ENCODE measurements at places on chromosomes 3 and 15.

DNA sequence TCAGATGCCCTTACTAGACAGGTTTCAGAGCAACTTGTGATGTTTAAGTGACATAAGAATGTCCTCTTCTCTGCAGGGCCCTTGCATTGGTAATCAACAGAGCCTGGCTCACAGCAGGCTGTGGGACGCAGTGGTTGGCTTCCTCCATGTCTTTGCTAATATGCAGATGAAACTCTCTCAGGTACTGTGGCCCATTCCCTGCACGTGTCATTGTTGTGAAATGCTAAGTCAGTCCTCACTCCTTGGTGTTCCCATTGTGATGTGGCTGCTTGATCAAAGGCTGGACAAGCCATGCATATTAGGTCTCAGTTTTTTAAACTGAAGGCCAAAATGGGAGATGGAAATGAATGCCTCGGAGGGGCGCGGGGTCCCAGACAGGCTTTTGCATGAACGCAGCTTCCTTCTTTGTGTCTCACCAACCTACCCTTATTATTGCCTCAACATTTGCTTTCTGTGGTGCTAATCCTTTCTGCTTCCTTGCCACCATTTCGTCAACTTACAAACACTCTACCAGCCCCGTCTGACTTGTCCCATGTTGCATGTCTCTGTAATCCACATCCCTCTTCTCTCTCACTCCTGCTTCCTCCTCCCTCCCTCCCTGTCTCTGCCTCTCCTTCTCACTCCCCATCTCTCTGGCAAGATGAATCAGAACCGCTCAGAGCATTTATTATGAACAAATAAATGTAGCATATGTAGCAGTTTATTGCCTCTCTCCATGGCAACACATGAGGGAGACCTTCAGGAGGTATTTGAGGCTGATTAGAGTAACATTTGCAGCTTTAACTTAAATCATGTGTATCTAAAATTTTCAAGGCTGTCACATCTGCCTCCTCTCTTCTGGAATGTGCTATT, 133.2 kb upstream of the CHRM5 start:
- H3K4me1 ChIP-seq: no peaks in the 10 kb centered on the region
- no peak overlapping the region for H3K4me3 ChIP-seq

DNA sequence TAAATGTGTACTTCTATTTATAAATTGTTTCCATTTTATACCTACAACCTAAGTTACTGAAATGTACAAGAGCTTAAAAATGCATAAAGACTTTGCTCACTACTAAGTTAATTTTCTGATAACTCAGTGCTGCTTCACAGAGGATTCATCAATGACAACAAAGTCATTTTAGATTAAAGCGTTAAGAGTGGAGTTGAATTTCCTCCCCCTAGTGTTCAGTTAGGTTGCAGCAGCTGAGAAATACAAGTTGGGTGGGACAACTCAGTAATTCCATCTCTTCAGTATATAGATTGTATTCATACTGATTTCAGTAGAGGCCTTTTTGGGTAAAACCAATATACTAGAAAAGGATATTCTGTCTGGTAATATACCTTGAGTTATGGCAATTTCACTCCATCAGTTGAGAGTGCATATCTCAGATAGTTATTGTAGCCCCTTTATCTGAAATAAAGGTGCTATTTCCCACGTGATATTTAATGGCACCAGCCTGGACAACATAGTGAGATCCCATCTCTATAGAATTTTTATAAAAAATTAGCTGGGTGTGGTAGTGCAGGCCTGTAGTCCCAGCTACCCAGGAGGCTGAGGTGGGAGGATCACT, 6.9 kb upstream of the RPL35A start:
- DNase-seq: no peak
- H3K27me3 ChIP-seq: no peaks in the 10 kb centered on the region
- H3K4me3 ChIP-seq: no peak overlapping the region

DNA sequence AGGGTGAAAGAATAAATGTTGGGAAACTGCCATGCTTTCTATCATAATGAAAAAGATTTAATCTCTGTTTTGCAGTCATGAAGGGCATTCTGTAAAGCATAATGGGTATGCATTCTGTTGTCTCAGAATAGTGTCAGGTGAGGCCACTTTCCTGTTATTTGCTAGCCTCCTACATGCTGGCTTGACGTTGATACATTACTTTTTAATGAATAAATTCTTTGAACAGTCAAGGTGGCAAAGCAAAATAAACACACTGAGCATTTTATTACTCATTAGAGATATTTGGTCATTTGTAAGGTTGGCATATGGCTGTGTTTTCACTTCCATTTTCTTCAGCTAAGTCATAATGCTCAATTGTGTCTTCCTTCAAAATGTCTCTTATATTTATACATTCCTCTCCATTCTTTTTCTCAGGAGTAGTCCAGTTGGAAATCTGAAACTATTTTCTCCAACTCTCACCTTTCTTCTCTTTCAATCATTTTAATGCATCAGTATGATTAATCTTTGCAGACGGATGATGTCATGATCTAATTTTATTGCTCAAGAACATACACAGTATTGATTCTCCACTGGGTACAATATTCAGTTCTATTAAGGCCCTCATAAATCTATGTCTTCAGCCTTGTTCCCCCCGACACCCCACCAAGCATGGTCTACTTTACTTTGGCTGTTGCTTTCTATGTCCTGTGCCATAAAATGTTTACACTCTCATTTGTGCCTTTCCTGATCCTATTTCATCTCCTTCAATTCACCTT, 290.7 kb downstream of the GBE1 start:
- H3K4me1 ChIP-seq: no peaks in the 10 kb centered on the region
- DNase-seq: no peak
- no peaks in the 10 kb centered on the region for H3K27me3 ChIP-seq
- no peak overlapping the region for H3K4me3 ChIP-seq

- no peaks in the 10 kb centered on the region for H3K4me1 ChIP-seq
- H3K36me3 ChIP-seq: no peaks in the 10 kb centered on the region
- no peak for DNase-seq
- no peak overlapping the region for H3K4me3 ChIP-seq
Observed at GRCh38 chr3:39541917-39542329, 74.4 kb downstream of the MOBP start.

- H3K27ac ChIP-seq: no peak overlapping the region
- no peaks in the 10 kb centered on the region for H3K4me1 ChIP-seq
- DNase-seq: peak; percentile 38
- no peaks in the 10 kb centered on the region for H3K36me3 ChIP-seq
Observed at GRCh38 chr3:117526470-117527079, 817.0 kb downstream of the TUSC7 start.

- H3K27me3 ChIP-seq: no peaks in the 10 kb centered on the region
- no peak overlapping the region for H3K4me3 ChIP-seq
- no peaks in the 10 kb centered on the region for H3K36me3 ChIP-seq
- H3K4me1 ChIP-seq: no peaks in the 10 kb centered on the region
Observed at GRCh38 chr3:53555068-53555588, 60.7 kb downstream of the CACNA1D start.

- H3K36me3 ChIP-seq: no peaks in the 10 kb centered on the region
- H3K27me3 ChIP-seq: no peaks in the 10 kb centered on the region
- no peaks in the 10 kb centered on the region for H3K4me1 ChIP-seq
- DNase-seq: no peak
Observed at GRCh38 chr3:119582178-119582577, 2.9 kb downstream of the ADPRH start.

GRCh38 chr3:134326760-134327593, 47.3 kb downstream of the AMOTL2 start:
- no peaks in the 10 kb centered on the region for H3K36me3 ChIP-seq
- H3K4me1 ChIP-seq: peaks cover 12% of the 10 kb centered on the region
- peak overlapping the region; percentile 93 for H3K27ac ChIP-seq
- peak; percentile 88 for DNase-seq
- no peaks in the 10 kb centered on the region for H3K27me3 ChIP-seq

All from tibial artery (tissue), 4 donors.